ENCODE measurements at places on chromosomes 5 and 9.

DNA sequence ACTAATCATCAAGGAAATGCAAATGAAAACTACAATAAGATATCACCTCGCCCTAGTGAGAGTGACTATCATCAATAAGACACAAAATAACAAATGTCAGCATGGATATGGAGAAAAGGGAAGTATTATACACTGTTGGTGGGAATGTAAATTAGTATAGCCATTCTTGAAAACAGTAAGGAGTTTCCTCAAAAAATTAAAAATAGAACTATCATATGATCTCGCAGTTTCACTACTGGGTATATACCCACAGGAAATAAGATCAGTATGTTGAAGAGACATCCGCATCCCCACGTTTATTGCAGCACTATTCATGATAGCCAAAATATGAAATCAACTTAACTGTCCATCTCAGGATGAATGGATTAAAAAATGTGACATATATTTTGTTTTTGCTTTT is 31.6 kb upstream of the STK32A start:
- no peak for DNase-seq

GRCh38 chr9:12643686-12644085 is 49.5 kb upstream of the TYRP1 start:
- DNase-seq: no peak

- DNase-seq: no peak
Observed at GRCh38 chr9:133888048-133888808, 103.9 kb downstream of the VAV2 start.

- DNase-seq: no peak
Observed at GRCh38 chr5:94191604-94192003, 426.8 kb downstream of the KIAA0825 start.

- DNase-seq: no peak
Observed at GRCh38 chr5:24439465-24439864, 205.3 kb downstream of the CDH10 start.

DNA sequence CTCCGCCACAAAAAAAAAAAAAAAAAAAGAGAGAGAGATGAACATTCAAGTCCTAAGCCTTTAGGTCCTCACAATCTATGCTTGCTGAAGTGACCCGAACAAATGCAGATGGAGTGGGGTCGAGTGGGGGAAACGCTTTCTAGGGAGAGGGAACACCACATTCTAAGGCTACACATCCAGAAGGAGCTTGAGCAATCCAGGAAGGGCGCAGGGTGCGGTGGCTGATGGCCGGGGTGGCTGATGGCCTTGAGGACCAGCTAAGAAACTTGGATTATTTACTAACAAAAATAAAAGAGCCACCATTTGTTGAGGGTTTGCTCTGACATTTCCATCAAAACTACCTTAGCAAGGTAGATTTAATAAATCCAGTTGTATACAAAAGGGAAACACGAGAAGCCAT is 764 bp upstream of the BNIP1 start:
- no peak for DNase-seq

All from AG20443 (cell line).